Right ventricle myocardium superior (tissue), 1 donor: ENCODE measurements at places on chromosomes 13 and 19.

DNA sequence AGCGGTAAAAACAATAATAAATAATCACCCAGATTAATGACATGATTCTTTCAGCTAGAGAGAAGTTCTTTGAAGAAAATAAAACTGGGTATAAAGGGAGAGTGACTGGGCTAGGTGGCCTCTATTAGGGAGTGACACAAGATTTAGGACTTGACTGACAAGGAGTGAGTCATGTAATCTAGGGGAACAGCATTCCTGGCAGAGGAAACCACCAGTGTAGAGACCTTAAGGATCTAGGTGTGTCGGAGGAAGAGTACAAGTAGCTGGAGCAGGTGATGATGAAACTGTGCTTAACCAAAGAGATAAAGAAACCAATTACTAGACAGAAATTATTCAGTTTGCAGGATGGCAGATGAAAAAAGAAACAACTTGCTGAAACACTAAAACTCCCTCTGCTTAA, 248.0 kb downstream of the RFC3 start:
- no peak for DNase-seq

- no peak for DNase-seq
Measured at GRCh38 chr13:102960959-102961358, 105.3 kb downstream of the SLC10A2 start.

DNA sequence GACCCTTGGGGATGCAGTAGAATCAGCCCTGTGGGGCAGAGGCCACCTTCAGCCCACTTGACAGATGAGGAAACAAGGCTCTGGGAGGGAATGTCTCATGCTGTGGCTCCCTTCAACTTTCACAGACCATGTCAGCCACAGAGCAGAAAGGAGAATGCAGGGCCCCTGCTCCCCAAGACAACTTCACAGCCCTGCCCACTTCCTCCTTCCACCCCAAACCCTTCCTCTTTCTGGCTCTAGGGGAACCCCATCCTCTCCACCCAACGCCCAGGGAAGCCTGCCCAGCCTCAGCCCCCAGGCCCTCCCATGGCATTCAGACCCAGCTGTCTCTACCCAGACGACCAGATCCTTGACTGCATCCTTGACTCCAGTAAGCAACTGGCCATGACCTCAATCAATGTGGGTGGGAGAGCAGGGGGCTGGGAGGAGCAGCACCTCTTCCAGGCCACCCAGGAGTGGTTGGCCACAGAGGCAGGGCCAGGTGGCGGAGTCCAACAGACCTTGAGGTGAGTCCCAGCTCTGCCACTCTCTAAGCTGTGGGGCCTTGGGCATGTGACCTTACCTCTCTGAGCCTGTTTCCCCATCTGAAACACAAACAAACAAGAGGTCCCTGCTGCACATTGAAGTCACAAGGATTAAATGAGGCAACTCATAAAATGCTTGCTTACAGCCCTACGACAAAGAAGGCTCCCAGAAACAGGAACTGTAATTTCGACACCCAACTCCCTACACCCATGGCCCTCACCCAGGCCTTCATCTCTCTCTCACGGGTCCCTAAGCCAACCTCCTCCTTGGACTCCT, 15.8 kb downstream of the DEDD2 start:
- DNase-seq: peak; percentile 65

DNA sequence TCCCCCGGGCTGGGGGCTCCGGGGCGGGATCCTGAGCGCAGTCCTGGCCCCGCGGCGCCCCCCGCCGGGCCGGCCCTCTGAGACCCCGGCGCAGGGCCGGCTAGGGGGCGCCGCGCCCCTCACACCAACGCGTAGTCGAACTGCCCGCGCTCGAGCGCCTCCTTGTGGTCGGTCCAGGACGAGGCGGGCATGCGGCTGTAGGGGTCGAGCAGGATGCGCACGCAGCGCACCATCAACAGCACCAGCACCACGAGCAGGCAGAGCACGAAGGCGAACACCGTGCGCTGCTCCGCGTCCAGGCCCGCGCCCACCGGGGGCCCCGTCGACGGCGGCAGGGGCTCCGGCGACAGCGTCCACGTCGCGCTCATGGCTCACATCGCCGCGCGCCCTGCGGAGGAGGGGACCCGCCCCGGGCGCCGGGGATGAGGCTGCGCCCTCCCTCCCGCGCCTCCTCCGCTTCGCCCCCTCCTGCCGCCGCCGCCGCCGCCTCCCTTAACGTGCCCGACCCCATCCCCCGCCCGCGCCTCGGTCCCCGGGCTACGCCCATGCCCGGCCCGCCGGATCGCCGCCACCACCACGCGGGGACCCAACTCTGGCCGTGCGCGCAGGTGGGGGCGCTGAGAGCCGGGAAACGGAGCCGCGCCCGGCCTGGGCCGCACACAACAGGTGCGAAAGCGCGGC, 624 bp downstream of the CTXN1 start:
- DNase-seq: peak; percentile 80

DNA sequence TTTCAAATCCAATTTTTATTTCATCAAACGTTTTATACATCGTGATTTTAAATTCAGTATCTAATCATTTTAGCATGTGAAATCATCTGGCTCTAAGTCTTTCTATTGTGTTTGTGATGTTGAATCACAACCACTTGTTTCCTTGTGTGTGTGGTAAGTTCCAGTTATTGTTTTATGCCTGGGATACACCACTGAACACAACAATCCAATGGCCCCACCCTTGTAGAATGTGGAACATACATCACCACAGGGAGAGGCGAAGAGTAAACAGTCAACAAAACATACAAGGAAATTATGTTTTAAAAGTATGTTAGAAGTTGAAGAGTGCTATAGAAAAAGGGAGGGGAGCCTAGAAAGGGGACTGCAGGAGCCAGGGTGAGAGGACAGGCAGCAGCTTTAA, 100.5 kb downstream of the EPSTI1 start:
- DNase-seq: no peak

- DNase-seq: no peak
Measured at GRCh38 chr13:22214184-22214583, 543.3 kb downstream of the FGF9 start.

DNA sequence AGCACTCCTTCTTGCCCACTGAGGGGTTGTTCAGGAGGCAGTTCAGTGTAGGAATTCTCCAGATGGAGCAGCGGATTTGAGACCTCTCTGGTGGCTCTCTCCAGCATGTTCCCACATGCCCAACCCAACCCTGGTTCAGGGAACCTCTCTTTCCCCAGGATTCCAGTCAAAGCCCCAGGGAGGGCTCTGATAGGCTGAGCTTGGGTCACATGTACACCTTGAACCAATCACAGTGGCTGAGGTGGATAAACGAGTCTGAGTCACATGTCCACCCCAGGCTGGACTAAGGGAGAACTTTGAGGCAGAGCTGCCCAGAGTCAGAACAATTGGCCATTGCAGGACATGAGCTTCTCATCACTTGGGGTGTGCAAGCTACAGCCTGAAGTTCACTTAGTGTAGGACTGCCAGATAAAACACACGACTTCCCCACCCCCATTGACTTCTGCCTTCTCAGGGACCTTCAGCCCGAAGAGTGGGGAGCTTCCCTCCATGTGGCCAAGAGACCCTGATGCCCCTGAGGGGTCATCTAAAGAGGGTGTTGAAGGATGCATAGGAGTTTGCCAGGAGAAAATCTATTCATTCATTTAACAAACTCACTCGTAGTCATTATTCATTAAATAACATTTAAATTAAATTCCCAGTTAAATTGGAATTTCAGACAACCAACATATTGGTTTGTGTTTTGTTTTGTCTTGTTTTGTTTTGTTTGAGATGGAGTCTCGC, 4.0 kb upstream of the MAST3 start:
- DNase-seq: no peak

- DNase-seq: no peak
Measured at GRCh38 chr13:63902141-63902540, 2486.5 kb upstream of the PCDH20 start.

- no peak for DNase-seq
Measured at GRCh38 chr19:17450264-17451075, 2.0 kb upstream of the TMEM221 start.

DNA sequence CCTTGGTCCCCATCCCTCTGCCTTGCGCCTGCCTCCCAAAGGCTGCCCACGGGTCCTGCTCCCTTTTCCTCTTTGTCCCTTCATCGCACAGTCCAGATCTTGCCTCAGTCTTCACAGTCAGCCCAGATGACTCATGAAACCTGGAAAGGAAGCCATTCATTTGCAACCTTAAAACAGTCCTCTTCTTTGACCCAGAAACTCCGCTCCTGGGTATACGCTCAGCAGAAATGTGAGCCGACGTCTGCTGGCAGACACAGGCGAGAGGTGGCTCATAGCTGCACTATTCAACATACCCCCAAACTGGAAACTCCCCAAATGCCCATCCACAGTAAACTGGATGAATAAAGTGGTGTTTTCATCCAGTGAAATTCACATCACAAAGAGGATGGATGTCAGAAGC, 13.6 kb upstream of the PEPD start:
- DNase-seq: no peak

DNA sequence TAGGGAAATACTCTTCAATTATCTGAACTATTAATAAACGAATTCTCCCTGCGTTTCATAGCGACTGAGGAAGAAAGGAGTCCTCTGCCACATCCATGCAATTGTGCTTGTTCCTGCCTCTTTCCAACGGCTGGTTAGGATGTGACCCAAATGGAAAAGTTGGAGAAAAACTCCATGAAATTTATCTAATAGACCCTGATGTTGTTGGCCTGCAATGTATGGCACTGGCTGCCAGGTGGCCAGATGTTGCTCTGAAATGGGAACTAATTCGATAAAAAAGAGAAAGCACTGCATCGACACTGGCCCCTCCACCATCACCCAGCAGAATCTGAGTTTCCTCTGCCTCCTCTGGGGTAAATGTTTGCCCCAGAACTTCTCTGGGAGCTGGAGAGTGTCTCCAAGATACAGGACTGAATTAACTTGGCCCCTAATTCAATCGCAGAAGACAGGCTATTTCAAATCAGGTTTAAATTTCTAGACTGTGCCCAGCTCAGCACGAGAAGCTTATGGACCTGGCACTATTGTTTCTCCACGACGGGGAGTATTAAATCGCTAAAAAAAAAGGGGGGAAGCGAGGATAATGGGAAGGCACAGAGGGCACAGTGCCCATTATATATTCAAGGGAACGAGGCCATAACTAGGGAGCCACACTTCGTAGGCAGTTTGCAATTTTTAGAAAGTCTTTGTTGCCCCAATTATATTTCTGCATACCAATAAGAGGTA, 103.9 kb downstream of the ZIC5 start:
- DNase-seq: no peak

GRCh38 chr13:107548338-107548737, 667.0 kb downstream of the LIG4 start:
- DNase-seq: no peak

GRCh38 chr19:30163663-30164062, 208.5 kb upstream of the ZNF536 start:
- no peak for DNase-seq

DNA sequence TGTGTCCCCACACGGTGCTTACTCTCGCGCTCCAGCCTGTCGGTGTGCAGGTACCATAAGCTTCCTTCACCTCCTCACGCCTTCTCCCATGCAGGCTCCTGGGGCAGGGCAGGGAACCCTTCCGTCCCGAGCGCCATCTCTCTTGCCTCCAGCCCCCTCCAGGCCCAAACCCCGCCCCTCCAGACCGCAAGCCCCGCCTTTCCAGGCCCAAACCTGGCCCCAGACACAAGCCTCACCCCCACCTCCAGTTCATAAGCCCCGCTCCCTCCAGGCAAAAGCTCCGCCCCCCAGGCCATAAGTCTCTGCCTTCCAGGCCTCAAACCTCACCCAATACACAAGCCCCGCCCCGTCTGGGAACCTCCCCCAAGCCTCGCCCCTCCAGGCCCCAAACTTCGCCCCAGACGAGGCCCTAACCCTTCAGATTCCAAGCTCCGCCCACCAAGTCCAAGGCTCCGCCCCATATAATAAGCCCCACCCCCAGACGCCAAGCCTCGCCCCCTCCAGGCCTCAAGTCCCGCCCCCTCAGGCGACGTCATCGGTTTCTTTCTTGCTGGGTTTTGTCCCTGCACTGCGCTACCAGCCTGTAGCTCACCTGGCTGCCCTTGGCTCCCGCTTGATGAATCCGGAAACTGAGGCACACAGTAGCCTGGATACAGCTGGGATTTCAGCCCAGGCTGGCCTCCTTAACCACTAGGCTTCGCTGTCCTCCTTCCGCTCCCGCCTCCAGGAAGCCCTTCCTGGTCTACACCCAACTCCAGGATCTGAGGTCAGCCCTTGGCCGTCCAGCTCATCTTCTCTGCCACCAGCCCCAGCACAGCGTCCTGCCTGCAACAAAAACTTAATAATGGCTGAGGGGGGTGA, 16.1 kb downstream of the MKNK2 start:
- peak; percentile 63 for DNase-seq

- DNase-seq: no peak
Measured at GRCh38 chr13:49877629-49878218, 58.4 kb downstream of the SPRYD7 start.
